ENCODE measurements at places on chromosomes 1 and 21.
A peak's percentile ranks its signal among the peaks of the same experiment; 100 is the strongest.

DNA sequence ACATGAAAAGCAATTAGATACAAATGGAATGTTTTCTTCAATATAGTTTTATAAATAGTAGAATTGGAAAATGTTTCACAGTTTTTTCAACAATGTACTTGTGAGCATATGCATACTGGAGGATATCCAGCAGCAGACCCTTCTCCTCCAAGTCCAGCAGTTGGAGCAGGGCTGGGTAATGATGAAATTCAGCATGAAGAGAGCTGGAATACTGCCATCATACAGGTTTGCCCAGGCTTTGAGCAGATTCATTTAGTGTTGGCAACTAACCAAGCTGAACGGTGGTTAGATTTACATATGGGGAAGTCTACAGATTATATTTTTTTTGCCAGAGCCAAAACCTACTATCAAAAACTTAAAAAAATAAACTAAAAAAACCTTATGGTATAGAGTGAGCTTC is 38.3 kb downstream of the WDR3 start:
- DNase-seq = no peak

- no peak for DNase-seq
Measured at GRCh38 chr1:235495551-235495950, 8.7 kb downstream of the B3GALNT2 start.

- DNase-seq = no peak
Measured at GRCh38 chr1:226702318-226702956, 36.6 kb downstream of the ITPKB start.

- no peak for DNase-seq
Measured at GRCh38 chr21:28068455-28069358, 924.0 kb downstream of the LTN1 start.

GRCh38 chr1:231315887-231316286 is 21.8 kb downstream of the EXOC8 start:
- DNase-seq = peak; percentile 48

GRCh38 chr1:179129702-179130473 is 48.0 kb downstream of the TOR3A start:
- peak; percentile 68 for DNase-seq

GRCh38 chr1:116775116-116775752 is 21.0 kb downstream of the CD2 start:
- no peak for DNase-seq

DNA sequence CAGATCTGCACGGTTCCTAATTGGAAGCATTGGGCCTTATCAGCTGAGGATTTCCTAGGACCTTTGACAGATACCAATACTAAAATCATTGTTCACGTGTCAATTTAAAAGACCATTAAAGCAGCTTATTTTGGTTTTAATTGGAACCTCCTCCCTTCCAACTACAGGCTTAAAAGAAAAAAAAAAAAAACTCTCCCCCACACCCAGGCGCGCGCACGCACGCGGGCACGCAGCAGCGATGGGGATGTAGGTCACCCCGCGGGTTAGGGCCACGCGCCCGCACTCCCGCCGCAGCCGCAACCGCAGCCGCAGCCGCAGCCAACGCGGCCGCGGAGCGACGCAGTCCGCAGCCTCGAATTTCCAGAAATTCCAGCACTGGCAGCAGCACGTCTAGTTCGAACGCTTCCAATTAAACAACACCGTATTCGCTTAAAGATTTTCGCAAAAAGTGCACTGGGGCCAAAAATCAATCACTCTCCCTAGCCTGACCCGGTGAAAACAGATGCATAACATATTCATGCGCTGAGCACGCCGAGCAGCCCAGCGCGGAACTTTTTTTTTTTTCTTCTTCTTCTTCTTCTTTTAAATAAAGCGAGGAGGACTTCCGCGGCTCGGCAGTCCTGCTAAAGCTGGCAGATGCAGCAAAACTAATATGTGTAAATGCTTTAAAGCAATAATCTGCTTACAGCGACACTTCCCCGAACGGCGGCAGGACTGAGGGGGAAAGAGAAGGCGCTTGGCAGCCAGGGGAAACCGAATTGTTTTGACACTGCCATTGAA is 13.3 kb upstream of the BARHL2 start:
- DNase-seq = no peak

GRCh38 chr1:162150112-162150511 is 80.6 kb downstream of the NOS1AP start:
- DNase-seq = no peak

- no peak for DNase-seq
Measured at GRCh38 chr1:156128654-156129597, 14.4 kb downstream of the LMNA start.

- DNase-seq = no peak
Measured at GRCh38 chr1:211229365-211229759, 29.8 kb upstream of the RCOR3 start.

- DNase-seq = no peak
Measured at GRCh38 chr1:47187926-47188250, 1.9 kb downstream of the PDZK1IP1 start.

DNA sequence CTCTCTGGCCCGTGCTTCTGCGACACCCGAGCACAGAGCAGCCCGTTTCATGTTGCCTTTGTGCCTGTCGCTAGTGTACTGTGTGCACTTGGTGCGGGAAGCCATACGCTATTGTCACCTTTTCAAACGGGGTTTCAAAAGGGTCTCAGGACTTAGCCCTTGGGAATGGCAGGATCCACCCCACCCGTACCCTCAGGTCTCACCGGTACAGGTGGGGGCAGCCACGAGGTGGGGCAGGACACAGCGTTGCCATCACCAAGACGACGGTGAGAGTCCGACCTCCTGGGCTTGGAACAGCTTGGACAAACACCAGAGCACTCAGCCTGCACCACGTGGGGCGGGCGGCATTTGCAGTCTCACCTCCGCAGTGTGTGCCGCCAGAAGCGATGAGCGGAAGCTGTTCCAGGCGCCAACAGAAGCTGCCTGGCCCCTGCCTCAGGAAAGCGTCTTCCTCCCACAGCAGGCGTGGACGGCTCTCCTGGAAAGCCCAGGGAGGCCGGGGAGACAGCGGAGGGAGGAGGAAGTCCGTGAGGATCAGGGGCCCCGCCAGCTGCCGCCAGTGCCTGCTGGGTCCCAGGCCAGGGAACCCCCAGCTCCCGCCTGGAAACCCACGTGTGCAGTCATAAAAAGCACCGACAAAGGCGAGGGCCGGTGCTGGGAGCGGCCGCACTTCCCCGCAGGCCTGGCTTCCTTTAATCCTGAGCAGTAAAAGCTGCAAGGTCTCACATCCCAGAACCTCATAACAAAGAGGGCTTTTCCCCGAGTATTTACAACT is 131.3 kb upstream of the ARHGEF16 start:
- DNase-seq = no peak

- no peak for DNase-seq
Measured at GRCh38 chr1:95223110-95223509, 10.9 kb upstream of the RWDD3 start.

GRCh38 chr1:7628273-7628672 is 142.8 kb upstream of the VAMP3 start:
- DNase-seq = no peak

- no peak for DNase-seq
Measured at GRCh38 chr1:54490361-54491248, 57.4 kb upstream of the ACOT11 start.

- DNase-seq = no peak
Measured at GRCh38 chr1:234745844-234746797, 136.1 kb upstream of the IRF2BP2 start.

DNA sequence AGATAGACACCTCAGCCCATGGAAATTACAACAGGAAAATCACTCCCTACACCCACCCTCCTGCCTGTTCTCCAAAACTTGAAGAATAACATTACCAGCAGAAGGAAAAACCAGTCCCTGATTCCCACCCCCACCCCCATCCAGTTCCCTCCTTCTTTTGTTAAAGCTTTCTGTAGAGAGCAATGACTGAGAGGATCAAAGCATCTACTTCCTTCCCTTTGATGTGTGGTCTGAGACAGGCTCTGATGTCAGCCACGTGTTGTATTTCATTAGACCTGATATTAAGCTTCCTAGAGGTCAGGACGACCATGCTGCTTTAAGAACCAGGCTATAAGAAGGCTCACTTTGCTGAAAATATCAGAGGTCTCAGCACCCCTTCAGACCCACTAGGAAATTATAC is 73.9 kb upstream of the HAO2 start:
- DNase-seq = no peak

- DNase-seq = no peak
Measured at GRCh38 chr1:20474333-20474975, 11.6 kb downstream of the CAMK2N1 start.

DNA sequence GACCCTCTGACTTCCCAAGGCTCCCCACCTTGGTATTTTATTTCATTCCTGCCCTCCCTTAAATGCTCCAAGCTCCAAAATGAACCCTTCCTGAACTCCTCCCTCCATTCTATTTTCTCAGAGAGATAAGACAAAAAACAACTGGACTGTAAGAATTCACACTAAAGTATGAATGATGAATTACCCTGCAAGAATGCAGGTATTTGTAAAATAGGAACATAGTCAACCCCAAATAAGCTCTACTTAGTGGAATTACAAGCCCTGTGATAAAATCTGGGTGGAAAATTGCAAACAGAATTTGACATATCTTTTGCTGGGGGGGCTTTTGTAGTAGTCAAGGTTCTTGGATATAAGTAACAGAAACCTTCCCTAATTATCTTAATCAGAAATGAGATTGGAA is 67.8 kb upstream of the GJA8 start:
- DNase-seq = no peak

DNA sequence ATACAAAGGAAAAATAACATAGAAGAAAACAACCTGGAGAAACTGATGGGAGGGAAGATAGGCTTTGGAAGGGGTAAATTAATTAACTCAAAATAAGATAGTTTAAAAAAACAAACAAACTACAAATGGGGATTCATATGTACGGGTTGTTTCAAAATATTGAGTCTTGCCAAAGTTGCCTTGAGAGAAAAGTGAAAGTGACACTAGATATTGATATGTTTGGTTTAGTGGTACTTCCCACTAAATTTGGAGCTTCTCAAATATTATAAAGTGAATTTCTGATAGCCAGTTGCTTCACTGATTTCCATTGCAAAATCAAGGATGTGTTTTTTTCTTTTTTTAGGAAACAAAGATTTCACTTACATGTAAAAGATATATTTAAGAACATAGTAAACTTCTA is 149.5 kb upstream of the RUNX1 start:
- no peak for DNase-seq

GRCh38 chr1:3054474-3054873 is 14.5 kb upstream of the PRDM16 start:
- no peak for DNase-seq

DNA sequence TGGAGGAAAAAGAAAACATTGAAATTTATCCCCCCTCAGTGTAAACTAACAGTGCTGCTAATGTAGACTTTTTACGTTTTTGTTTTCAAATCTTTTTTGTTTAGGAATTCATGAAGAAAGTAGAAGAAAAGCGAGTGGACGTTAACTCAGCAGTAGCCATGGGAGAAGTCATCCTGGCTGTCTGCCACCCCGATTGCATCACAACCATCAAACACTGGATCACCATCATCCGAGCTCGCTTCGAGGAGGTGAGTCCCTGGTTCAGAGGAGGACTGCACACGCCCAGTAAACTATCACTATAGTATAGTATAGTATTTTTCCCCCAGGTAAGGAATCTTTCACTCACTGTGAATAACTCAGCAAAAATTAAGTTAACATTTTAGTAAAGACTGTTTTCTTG is 37.8 kb upstream of the BMP8A start:
- no peak for DNase-seq
